A549 (cell line): ENCODE measurements at places on chromosomes 6 and 20.

DNA sequence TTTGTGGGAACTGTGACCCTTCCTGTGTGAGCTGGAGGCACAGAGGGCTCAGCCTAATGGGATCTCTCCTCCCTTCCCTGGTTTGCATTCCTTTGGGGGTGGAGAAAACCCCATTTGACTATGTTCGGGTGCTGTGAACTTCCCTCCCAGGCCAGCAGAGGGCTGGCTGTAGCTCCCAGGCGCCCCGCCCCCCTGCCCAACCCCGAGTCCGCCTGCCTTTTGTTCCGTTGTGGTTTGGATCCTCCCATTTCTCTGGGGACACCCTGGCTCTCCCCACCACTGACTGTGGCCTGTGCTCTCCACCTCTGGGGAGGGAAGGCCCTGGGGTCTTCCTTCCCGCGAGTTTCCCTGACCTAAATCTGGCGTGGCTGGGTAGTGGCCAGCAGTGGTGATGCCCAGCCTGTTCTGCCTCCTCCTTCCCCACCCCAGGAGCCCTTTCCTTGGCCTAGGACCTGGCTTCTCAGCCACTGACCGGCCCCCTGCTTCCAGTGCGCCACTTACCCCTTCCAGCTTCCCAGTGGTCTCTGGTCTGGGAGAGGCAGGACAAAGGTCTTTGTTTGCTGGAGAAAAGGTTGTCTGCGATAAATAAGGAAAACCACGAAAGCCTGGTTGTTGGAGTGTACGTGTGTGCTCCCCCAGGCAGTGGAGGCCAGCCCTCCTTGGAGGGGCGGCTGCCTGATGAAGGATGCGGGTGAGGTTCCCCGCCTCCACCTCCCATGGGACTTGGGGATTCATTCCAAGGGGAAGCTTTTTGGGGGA is 4.9 kb downstream of the VEGFA start:
- DNase-seq = peak; percentile 85

GRCh38 chr20:48797850-48798747 is 29.7 kb downstream of the PREX1 start:
- DNase-seq = no peak

DNA sequence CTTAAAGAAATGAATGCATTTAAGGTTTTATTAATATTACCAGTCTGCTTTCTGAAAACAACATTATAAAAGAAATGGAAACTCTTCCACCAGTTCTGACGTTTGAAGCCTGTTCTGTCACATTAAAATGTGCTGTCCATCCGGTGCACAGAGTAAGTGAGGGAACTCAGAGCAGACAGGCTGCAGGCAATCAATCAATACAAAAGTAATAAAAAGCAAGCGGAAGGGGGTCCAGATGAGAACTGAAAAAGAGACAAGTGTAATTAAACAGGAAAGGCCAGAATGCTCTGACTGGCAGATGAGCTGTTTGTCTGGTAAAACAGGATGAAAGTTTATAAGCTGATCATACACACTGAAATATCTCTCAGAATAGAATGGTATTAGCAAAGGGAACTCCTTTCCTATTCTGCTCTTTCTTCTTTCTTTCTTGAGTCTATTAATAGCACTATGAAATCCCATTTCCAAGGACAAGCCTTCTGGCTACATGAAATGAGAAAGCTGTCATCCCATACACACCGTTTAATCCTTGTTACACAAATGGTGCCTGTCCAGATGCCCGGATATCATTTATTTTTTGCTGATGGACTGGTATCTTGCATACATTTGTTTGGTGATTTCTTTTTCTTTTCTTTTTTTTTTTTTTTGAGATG is 94.3 kb downstream of the RAMACL start:
- no peak for DNase-seq

GRCh38 chr6:56147766-56148165 is 99.6 kb downstream of the COL21A1 start:
- no peak for DNase-seq

- no peak for DNase-seq
Observed at GRCh38 chr20:63150391-63150898, 65.5 kb downstream of the YTHDF1 start.

GRCh38 chr6:169406034-169406433 is 152.4 kb upstream of the THBS2 start:
- DNase-seq = no peak

- no peak for DNase-seq
Observed at GRCh38 chr20:63053432-63054102, 46.8 kb upstream of the BHLHE23 start.

- DNase-seq = no peak
Observed at GRCh38 chr6:139545206-139546105, 171.0 kb upstream of the CITED2 start.

GRCh38 chr20:47713878-47714450 is 71.3 kb downstream of the SULF2 start:
- DNase-seq = no peak

- no peak for DNase-seq
Observed at GRCh38 chr20:38373231-38373867, 27.1 kb downstream of the LBP start.

DNA sequence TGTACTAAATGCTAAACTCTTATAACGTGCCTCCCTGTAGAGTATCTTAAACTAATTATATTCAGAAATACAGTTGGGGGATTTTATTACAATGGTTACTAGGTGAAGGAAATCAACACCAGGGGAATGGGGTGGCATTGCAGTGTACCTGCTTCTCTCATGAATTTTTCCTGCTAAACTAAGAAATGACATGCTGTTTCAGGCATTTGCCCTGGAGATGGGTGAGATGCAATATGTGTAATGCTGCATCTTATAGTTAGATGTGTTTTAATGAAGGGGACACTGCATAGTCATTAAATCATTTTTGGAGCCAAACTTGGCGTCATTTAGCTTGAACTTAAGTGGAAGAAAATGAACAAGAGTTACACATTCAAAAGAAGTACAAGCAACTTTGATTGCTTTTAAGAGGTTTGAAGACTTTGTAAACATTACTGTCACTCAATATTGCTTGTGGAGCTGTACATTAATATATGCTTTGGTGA is 4.3 kb downstream of the EYA4 start:
- DNase-seq = peak; percentile 17

DNA sequence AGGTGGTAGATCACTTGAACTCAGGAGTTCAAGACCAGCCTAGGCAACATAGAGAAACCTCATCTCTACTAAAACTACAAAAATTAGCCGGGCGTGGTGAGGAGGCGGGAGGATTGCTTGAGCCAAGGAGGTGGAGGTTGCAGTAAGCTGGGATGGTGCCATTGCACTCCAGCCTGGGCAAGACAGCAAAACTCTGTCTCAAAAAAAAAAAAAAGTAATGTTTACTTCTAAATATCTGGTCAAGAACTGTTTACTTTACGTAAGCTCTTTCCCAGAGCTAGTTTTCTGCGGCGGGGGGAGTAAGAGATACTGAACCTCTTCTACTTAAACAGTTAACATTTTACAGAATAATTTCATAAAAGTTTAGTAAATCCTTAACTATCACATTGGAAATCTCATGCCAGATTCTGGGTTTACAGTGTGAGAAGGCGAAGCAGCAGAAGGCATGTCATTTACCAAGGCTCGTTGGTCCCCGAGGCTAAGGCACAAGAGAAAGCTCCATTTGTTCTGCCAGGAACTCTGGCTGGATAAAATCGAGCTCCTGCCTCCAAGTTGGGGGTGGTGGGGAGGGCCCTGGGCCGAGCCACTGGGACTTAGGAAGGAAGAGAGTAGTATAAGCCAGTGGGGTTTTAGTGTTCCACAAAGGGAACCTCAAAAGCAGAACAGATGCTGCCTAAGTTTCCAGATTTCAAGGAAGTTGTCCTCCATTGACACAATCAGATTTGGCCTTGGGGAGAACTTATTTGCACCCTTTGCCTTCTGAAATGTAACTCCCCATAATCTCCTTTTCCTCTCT is 41.7 kb downstream of the ARFGEF2 start:
- no peak for DNase-seq

GRCh38 chr20:31543966-31544598 is 29.8 kb downstream of the HM13 start:
- peak; percentile 37 for DNase-seq

DNA sequence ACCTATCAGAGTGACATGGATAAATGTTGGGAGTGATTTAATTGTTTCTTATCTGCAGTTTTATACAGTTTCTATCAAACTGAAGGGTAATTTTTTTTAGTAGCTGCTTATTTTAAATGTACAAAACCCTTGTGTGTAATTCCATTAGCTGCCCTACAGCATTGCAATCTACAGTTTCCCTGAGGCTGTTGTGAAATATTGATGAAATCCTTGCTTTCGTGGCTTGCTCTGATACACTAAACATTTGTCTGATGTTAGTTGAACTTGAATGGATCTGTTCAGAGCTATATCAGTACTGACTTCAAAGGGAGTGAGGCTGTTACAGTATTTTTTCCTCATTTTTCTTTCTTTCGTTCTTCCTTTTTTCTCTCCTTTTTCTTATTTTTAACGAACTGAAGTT is 255.4 kb downstream of the TSHZ2 start:
- no peak for DNase-seq

DNA sequence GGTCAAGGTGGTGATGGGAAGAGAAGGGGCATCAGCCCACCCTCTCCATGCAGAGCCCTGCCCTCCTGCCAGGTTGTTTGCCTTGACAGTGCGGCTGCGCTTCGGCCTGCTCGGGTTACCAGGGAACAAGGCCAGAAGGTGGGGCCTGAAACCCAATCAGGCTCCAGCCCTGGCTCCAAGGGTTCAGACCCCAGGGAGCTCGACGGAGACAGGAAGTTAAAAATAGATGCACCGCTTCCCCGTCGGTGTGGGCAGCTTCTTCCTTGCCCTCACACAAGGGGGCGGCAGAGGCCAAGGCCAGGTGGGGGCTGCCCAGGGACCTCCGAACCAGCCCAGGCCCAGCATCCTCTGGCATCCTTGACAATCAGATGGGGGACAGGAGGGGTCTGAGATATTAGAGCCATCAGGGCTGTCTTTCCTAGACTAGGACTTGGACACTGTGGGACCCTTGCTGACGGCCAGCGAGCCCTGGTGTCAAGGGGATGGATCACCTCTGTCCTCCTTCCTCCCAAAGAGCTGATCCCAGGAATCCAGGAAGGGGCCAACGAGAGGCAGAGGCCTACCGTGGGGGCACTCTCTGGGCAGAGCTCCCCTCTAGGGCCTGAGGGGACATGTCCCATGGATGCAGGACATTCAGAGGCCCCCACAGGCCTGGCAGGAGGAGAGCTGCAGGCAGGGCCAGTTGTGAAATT is 65.2 kb downstream of the RIPOR3 start:
- DNase-seq = peak; percentile 73

GRCh38 chr6:142507065-142507464 is 205.3 kb downstream of the ADGRG6 start:
- DNase-seq = no peak

GRCh38 chr6:67393356-67393755 is 1241.7 kb upstream of the ADGRB3 start:
- no peak for DNase-seq
